ENCODE measurements at places on chromosomes 4 and X.

GRCh38 chrX:123833387-123833786 is 26.5 kb upstream of the XIAP start:
- DNase-seq: no peak

DNA sequence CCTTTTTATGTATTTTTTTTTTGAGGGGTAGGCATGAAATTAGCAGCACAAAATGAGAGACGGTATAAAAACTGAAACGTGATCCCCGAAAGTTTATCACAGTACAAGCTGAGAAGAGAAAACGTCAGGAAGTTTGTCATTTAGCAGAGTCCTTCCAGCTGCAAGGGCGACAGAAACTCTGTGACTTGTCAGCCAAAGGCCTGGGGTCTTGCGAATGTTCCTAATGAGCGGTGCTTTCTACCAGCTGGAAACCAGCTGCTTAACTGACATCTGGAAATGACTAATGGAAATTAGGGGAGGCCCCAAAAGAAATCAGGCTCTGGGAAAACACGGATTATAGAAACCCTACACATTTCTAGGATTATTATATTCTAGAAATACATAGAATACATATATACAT is 66.5 kb downstream of the CHRNA9 start:
- no peak for DNase-seq

DNA sequence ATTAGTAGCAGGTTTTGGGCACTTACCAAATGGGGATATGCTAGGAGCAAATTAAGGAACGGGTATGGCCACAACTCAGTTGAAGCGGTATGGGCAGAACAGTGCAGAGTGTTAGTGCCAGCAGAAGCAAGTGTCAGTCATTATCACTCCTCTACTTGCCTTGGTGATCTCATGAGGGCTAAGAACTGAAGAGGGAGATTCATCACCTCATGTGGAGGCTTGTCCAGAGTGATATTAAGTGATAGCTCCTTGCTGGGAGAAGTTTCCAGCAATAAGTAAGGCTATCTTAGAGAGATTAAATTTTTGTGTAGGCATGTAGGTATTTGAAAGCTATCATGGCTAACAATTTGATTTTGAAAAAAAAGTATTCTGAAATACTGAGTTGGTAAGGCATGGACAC is 615.4 kb upstream of the SMIM31 start:
- DNase-seq: no peak

- no peak for DNase-seq
Measured at GRCh38 chrX:34238896-34239295, 106.8 kb upstream of the FAM47A start.

DNA sequence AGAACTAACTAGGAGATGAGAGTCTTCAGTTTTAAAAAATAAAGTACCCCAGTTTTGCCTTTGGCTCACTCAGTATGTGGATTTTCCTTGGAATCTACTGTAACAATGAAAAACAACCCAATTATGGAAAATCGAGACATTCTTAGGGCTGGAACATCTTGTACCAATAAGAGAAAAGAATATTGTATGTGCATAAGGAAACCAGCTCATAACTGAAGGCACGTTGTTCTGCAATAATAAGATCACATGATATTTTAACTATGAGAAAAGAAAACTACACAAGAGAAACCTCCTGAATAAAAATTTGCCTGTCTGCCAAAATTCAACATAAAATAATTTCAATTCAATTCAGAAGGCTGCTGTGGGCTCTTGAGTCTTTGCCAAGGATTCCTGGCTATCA is 261.8 kb upstream of the EDNRA start:
- no peak for DNase-seq

GRCh38 chrX:8048466-8048865 is 121.3 kb upstream of the PNPLA4 start:
- no peak for DNase-seq

GRCh38 chr4:76198411-76199237 is 15.0 kb downstream of the SCARB2 start:
- DNase-seq: peak; percentile 62

GRCh38 chr4:124777007-124777406 is 64.5 kb upstream of the ANKRD50 start:
- DNase-seq: no peak

DNA sequence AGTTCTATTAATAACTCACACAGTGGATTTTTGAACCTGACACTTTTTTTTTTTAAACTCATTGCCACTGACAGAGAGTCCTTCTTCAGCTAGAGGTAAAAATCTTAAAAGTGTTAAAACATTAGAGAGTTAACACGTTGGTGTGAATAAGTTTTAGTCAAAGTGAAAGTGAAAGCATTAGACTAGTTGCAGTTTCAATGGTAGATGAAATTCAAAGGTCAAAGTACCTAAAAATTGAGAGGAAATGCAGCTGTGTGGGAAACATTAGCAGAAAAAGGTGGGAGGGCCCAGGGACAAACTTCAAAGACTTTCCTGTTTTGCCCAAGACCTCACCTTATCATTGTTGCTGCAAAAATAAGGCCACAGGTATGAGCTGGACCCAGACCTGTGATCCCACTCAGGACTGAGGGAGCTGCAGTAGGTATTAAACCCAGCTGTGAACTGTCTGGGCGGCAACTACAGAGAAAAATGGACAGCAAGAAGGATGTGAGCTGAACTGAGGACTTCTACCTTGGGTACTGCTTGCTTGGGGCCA is 17.6 kb upstream of the GABRA4 start:
- no peak for DNase-seq

DNA sequence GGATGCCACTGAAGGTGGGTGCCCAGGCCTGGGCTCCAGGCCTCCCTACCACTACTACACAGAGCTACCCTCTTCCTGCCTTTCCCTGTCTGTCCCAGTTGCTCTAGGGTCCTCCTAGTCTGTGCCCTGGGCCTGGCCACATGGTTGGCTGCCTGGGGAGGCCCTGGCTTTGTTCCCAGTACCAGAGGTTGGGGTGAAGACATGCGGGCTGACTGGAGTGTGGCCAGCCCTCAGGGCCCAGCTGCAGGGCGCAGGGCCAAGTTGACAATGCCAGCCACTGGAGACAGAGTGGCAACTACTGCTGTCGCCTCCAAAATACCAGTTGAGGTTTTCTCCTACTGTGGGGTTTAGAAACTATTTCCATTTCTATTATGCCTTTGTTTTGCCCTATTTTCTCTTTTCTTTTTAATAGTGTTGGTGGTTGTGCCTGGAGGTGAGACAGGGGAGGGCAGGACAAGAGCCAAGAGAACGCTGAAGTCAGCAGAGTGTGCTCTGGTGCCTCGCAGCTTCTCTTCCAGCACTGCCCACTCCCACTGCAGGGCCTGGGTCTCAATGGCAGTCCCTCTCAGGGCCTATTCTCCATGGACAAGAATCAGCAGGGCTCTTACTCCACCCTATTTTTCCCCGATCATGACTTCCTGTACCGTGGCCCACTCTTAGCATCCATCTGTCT is 32.2 kb upstream of the XPNPEP2 start:
- DNase-seq: no peak

DNA sequence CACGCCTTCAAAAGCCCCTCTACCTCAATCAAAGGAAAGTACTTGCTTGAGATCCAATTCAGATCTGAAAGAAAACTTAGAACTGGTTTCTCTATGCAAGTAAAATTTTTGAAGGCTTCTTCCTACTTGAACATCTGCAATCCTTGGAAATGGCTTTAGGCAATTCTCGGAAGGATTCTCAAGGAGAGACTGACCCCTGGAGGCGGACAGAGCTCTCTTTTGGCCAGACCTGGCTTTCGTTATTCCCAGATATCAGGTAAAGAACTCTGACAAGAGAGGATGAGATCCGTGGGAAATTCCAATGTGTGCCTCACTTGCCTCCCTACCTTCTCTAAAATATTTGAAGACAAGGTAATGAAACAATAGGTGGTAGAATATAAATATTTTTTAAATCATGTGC is 670.3 kb upstream of the FAM241A start:
- peak; percentile 53 for DNase-seq

- DNase-seq: no peak
Measured at GRCh38 chr4:184808713-184809050, 17.1 kb downstream of the ACSL1 start.

- no peak for DNase-seq
Measured at GRCh38 chr4:155759372-155760252, 791 bp downstream of the GUCY1B1 start.

GRCh38 chrX:115571712-115572111 is 10.7 kb downstream of the PLS3 start:
- DNase-seq: no peak

DNA sequence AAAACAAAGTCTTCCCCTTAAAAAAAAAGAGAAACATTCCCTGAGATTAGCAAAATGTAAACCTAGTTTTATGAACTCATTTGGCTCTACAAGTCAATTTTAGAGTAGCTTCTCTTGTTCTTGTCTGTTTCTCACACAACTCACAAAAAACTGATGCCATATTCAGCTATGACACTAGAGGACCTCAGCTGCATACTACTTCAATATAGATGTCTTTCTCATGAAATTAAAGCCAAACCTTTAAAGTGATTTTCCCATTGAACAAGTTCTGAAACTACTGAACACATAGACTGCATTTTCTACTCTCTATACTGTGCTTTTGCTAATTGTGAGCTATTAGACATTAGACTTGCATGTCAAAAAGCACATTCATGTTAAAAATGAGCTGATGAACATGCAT is 49.8 kb downstream of the TBCK start:
- peak; percentile 68 for DNase-seq

DNA sequence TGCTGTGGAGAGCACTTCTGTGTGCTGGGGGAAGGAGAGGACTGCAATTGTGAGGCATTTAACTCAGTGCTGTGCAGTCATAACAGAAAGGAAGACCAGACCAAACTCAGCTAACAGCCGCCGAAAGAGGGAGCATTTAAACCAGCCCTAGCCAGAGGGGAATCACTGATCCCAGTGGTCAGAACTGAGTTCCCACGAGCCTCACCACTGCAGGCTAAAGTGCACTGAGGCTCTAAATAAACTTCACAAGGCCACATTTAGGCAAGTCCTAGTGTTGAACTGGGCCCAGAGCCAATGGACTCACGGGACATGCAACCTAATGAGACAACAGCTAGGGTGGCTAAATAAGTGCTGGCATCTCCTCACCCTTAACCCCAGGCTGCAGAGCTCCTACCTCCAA is 20.4 kb downstream of the IQCM start:
- no peak for DNase-seq

- DNase-seq: no peak
Measured at GRCh38 chr4:146191766-146192458, 16.4 kb downstream of the LSM6 start.

DNA sequence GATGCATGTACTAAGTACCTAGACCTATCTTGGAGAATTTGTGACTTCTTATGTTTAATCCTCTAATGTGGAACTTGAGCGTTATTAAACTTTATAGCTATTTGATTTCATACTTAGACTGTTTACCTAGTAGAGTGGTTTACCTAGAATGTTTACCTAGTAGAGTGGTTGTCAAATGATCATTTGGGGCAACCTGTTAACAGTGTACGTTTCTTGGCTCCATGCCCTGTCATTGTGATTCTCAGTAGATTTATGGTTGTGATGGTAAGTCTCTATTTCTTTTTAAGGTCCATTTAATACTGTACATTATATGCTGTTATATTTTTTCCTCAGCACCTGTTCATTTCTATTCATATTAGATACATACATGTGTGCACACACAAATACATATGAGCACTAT is 233.0 kb upstream of the MAD2L1 start:
- no peak for DNase-seq

All from astrocyte of the cerebellum (primary cell).